ENCODE measurements at places on chromosomes 7 and 10.
A peak's percentile ranks its signal among the peaks of the same experiment; 100 is the strongest.

- no peak for DNase-seq
Observed at GRCh38 chr7:19610194-19610943, 98.5 kb downstream of the POLR1F start.

GRCh38 chr7:123643495-123644441 lies 11.9 kb upstream of the LMOD2 start:
- DNase-seq = no peak

GRCh38 chr10:106913348-106913747 lies 251.2 kb downstream of the SORCS1 start:
- DNase-seq = no peak

GRCh38 chr7:124940306-124940705 lies 10.7 kb upstream of the POT1 start:
- DNase-seq = no peak

GRCh38 chr7:139776486-139777132 lies 1.2 kb downstream of the HIPK2 start:
- DNase-seq = peak; percentile 62

DNA sequence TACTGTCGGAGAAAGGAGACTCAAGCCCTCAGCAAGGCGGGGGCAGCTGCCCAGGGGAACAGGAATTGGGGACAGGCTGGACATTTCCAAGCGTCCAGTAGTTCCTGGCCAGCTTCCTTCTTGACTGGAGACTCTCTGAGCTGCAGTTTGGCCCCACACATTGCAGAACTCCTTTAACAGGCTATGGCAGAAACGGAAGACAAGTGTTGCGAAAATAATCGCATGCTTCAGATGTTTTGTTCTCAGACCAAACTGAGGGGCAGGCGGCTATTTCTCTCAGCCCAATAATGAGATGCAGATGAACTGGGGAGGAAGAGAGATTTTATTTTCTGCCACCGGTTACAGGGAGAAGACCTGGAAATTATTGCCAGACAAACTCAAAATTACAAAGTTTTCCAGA lies 88.0 kb upstream of the PFKP start:
- no peak for DNase-seq

- no peak for DNase-seq
Observed at GRCh38 chr7:79403451-79403850, 50.0 kb downstream of the MAGI2 start.

GRCh38 chr10:61404751-61405150 lies 48.4 kb downstream of the TMEM26 start:
- no peak for DNase-seq

DNA sequence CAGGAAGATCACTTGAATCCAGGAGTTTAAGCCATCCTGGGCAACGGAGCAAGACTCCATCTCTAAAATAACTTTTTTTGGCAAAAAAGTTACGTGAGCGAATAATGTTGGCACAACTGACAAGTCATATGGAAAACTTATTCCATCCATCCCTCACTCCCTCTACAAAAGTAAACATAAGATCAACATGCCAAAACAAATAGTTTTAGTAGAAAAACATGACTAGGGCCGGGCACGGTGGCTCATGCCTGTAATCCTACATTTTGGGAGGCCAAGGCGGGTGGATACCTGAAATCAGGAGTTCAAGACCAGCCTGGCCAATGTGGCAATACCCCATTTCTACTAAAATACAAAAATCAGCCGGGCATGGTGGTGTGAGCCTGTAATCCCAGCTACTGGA lies 25.6 kb downstream of the SLC25A16 start:
- no peak for DNase-seq

- no peak for DNase-seq
Observed at GRCh38 chr10:20058135-20058534, 241.9 kb downstream of the PLXDC2 start.

DNA sequence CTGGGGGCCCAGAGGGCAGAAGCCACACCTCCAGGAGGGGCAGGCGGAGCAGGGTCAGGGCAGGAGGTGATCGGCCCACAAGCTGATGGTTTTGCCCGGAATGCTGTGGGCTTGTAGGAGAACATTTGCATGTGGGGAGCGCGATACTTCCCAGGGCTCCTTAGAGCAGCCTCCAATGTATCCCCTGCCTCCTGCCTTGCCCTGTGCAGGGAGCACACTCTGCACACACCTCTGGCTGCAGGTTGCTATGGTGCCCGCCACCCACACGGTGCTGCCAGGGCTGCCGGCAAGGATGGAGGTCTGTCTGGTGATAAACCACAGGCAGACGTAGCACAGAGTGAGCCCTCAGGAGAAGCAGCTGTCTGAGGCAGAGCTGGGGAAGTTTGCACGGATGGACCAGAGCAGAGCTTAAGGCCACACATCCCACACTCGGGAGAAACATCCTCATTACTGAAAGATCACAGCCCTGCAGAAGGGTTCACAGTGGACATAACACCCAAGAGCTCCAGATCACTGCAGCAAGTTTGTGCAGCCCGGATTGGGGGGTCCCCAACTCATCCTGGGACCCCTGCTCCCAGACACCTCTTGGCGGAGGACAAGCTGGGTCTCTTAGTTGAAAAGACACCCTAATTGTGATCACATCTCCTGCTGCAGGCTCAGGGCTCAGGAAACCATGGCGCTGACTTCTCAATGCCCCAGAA lies 41.8 kb downstream of the VIPR2 start:
- no peak for DNase-seq

- no peak for DNase-seq
Observed at GRCh38 chr7:51321961-51322515, 5.4 kb upstream of the COBL start.

- no peak for DNase-seq
Observed at GRCh38 chr7:25244254-25245033, 16.2 kb upstream of the NPVF start.

GRCh38 chr7:50088463-50089129 lies 4.5 kb downstream of the ZPBP start:
- DNase-seq = no peak

DNA sequence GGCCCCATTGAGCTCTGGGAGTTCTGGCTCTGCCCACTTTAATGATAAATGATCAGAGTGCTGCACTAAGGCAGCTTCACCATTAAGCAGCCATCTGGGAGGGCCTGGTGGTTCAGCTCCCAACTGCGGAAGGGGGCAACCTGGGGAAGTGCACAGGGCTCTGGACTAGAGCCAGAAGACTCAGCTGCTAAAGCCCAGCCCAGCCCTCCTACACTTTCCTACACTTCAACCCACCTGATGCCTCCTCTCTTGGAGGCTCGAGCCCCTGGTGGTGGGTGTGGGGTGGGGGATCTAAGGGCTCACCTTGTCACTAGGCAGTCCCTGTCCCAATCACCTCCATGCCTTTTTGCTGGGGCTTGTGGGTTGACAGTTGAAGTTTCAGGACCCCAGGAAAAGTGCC lies 60.6 kb upstream of the ANTXRL start:
- no peak for DNase-seq

DNA sequence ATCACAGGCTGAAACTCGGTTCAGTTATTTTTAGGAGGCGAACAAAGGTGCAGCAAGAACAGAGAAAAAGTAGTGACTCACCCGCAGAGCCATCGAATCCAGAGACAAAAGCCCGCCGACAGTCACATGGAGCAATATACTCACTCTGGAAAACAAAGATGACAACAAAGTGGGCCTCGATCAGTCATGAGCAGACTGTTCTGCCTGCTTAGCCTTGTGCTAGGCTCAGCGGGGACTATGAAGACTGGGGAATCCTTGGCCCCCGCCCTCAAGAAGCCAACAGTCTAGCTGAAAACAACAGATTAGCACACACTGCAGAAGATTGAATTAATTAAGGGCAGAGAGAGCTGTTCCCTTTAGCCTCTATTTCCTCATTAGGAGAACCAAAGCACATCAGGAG lies 30.4 kb downstream of the XPNPEP1 start:
- DNase-seq = no peak

- peak; percentile 11 for DNase-seq
Observed at GRCh38 chr7:17302575-17303142, 4.2 kb downstream of the AHR start.

DNA sequence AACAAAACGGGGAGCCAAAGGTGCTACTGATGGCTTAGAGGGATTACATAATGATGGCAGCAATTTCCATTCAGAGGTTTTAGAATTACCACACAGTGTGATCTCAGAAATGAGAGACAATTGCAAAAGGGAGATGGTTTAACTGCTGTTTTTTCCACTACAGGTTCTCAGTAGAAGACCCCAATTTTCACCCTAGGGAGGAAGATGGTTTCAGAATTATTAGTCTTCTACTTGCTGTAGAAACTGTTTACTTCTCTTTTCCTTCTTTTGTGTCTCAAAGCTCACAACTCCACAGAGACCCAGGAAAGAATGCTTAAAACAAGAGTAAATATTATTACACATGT lies 226.5 kb downstream of the INHBA start:
- DNase-seq = no peak

- DNase-seq = peak; percentile 4
Observed at GRCh38 chr7:101586078-101586905, 42.8 kb downstream of the MYL10 start.

- DNase-seq = no peak
Observed at GRCh38 chr7:135761751-135762488, 13.3 kb upstream of the FAM180A start.

- peak; percentile 68 for DNase-seq
Observed at GRCh38 chr7:44377681-44378421, 52.5 kb upstream of the CAMK2B start.

DNA sequence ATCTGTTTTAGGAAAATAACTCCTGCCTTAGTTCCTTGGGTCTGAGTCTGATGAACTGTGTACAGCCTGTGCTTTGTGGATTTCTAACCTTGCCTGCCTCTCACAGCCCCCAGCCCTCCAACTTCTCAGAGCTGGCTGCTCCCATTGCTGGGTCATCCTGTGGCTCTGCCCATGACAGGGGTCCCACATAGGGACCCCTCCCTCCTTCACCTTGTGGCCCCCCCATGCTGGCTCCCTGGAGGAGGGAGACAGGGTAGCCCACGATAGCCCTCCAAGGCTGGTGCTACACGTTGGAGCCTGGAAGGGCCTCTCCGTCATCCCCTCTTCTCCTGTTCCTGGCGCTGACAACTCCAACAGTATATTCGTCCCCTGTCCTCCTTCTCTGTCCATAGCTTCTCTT lies 2.8 kb upstream of the DENND2A start:
- no peak for DNase-seq

DNA sequence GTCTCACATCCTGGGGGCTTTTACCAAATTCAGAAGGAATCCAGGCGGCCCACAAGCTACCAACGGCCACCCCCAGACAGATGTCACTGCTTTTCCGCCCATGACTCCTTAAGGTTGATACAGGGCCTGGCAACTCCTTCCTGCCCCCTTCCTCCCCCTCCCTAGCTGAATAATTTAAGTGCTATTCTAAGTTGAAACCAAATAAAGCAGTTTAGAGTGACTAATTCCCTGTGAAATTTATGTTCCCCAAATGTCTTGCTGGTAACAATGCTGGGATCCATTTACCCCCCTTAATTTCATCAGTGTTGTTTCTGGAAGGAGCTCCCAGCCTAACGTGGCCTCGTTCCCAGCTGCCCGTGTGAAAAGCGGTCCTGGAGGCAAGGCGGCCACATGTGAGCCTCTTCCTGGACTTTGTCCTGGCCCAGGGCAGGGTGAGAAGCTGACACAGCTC lies 109.6 kb downstream of the TMEM130 start:
- DNase-seq = no peak

DNA sequence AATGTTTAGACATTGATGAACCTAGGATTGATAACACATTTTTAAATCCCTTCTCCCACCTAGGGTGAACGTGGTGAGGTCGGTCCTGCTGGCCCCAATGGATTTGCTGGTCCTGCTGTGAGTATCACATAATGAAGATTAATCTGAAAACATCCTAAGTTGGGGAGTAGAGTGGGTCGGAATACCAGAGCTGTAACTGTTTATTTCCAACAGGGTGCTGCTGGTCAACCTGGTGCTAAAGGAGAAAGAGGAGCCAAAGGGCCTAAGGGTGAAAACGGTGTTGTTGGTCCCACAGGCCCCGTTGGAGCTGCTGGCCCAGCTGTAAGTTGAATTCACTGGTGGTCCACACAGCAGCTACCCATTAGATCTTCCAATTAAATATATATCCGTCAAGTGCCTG lies 25.6 kb downstream of the COL1A2 start:
- no peak for DNase-seq

DNA sequence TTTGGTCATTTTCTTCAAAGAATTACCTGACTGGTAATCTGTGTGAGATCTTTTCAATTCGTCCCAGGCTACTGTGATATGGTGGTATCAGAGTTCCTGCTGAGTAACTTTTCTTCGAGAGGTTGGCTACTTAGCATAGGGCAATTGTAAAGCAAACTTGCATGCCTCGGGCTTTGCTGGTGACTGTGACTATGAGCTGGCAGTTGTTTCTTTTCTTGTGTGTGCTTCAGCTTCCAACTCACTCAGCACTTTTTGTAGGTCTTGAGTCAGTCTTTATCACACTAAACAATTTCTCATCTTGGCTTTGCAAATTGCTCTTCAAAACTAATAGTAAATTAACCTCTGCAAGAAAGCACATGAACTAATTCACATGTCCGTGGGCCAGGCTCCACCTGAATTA lies 44.3 kb downstream of the PRR15 start:
- DNase-seq = no peak

DNA sequence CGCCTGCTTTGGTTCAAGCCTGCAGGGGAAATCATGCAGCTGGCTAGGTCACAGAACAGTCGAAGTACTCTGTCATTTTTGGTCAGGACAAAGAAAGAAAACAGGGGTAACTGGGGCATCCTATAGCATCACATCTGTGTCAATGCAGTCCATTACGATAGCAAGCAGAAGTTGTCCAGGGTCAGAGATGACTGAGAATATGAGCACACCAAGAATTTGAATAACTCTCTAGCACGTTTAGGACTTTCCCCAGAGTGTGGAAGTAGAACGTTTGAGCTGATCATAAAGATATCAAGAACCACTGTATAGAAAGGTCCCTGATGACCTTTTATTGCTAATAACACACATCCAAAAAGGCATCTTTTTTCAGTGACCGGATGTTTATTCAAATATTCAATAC lies 12.7 kb upstream of the HECW1 start:
- no peak for DNase-seq

DNA sequence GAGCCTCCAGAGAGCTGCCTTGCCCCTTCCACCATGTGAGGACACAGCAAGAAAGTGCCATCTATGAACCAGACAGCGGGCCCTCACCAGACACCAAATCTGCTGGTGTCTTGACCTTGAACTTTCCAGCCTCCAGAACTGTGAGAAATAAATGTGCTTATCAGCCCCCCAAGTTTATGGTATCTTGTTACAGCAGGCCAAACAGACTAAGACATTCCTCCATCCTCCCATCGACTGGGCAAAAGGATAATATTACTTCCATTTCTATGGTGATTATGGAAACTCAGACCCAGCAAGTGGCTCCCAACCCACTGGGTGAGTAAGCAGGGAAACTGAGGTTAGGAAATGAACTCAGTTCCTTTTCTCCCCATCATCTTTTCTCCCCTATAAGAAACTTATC lies 288.4 kb downstream of the KCNMA1 start:
- DNase-seq = no peak
